ENCODE measurements at places on chromosomes 11 and 22.

DNA sequence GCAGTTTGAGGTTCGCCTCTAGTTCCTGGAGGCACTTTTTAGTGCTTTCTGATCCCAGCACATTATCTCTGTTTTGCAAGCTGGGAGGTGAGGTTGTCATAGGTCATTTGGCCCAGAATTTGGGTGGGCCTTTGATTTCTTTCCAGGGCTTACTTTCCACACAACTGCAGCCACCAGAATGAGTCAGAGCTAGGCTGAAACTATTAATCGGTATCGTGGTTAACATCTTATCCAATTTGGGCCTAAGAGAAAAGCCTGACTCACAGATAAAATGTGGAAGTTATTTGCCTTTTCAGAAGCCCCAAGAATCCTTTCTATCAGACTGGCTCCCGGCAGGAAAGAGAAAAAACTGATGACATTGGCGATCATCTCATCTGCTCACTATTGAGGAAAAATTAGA is 166.4 kb downstream of the KIRREL3 start:
- no peak for DNase-seq

GRCh38 chr11:129093283-129093682 is 98.8 kb downstream of the ARHGAP32 start:
- DNase-seq: no peak

GRCh38 chr22:41511521-41511968 is 32.7 kb downstream of the POLR3H start:
- DNase-seq: no peak

DNA sequence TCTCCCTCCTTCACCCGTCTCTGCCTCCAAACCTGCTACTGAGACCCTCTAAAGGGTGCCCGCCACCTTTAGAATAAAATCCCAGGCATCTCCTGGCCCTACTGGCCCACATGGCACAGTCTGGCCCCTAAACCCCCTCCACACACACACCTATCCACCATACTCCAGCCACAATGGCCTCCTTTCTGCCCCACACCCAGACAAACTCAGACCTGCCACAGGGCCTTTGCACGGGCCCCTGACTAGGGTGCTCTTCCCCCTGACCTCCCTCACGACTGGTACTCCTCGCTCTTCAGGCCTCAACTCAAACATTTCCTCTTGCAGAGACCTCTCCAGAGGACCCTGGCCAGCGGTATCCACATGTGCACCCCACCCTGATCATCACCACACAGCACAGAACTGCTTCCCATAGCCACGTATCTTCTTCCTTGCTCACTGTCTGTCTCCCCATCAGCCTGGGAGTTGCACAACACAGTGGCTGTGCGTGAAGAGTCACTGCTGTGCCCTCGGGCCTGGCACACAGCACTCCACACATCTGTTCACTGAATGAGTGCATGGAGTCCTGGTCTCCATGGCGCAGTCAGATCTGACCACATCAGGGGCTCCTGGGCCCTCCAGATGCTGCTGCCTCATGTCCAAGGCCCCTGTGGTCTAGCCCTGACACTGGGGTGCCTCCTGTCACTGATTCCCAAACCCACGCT is 66.2 kb upstream of the TCF20 start:
- no peak for DNase-seq

- DNase-seq: no peak
These were observed 58.9 kb downstream of the ABTB2 start for GRCh38 chr11:34298871-34299270.

Measured in Panc1 (cell line).